ENCODE measurements at places on chromosomes 16 and 17.
A peak's percentile ranks its signal among the peaks of the same experiment; 100 is the strongest.

GRCh38 chr16:21708533-21709115, 44.9 kb downstream of the OTOA start:
- peak; percentile 48 for DNase-seq

DNA sequence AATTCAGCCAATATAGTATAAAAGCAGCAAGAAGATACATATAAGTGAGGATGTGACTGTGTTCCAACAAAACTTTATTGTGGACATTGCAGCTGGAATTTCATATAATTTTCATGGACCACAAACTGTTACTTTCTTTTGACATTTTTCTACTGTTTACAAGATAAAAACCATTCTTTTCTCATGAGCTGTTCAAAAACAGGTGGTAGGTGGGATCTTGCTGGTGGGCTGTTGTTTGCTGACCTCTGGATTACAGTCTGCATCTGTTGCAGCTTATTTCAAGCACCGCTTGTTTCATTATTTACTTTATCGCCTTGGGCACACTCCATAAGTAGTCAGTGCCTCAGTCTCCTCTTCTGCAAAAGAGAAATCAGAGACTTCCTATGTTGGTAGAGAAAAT, 99.5 kb downstream of the CDH13 start:
- DNase-seq = no peak

- DNase-seq = no peak
Observed at GRCh38 chr17:13410874-13411273, 190.9 kb downstream of the HS3ST3A1 start.

- no peak for DNase-seq
Observed at GRCh38 chr17:52136166-52136565, 22.3 kb downstream of the CA10 start.

- no peak for DNase-seq
Observed at GRCh38 chr16:88652762-88653063, 1.9 kb upstream of the CYBA start.

DNA sequence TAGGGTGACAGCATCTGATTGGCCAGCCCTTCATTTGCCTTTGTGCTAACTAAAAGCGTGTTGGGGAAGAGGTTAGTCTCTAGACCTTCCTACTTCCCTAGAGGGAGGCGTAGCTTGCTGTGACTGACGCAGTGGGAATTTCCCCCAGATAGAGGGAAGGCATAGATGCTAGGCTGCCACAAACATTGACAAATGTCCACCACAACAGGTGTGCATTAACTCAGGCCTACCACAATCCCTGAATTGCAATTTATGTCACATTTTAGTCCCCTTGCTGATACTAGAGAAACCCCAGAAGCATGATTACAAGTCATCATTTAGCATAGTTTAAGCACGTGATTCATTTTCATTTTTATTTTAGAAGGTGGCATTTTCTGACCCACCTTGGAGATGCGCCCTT, 76.3 kb upstream of the WSB1 start:
- no peak for DNase-seq

DNA sequence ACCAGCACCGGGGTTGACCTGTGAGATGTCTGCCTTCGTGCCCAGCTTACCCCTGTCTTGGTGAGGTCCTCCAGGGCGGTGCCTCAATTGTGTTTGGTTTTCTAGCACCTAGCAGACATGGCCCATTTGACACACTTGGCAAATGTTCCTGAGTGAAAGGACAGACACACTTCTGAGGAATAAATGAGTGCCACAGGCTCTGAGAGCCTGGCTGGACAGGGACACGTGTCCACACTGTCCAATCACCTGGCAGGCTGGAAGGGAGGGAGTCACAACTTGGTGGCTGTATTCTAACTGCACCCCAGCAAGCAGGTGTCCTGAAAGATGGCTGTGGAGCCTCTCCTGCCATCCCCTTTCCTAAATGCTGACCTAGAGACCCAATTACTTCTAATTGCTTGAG, 7.4 kb downstream of the MAP3K14 start:
- DNase-seq = peak; percentile 70

DNA sequence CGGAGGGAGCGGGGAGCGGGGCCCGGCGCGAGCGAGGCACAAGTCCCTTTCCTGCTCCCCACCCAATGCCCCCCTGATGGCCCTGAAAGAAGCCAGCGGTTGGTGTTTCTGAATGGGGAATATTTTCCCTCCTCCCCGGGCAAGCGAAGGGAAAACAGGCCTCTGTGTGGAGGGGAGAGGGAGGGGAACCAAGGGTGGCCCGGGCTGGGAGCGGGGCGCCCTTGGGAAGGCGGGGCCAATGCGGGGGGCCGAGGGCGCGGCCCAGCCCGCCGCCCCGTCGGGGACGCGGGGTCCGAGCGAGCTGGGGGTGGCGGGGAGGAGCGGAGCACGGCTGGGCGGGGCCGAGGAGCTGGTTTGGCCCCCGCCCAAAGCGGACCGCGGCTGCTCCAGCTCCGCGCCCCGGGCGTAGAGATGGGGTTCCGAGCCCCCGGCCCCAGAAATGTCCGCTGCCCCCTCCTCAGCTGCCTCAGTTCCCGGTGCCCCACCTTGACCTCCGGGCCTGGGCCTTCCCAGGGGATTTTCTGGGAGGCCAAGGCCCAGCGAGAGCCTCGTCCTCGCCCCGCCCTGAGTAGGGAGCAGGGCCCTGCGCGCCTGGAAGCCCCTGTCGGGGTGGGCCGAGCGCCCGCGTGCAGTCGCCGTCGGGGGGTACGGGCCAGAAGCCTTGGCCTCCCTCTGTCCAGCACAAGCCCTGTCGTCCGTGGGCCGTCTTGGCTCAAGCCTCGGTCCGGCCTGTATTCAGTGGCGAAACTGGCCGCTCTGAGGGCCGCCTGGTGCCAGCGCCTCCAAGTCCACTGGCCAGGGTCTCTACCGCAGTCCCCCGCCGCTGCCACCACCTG, 3.9 kb upstream of the HEXIM1 start:
- no peak for DNase-seq

- no peak for DNase-seq
Observed at GRCh38 chr16:10655415-10655977, 39.2 kb downstream of the TEKT5 start.

GRCh38 chr16:23423496-23424049, 29.4 kb downstream of the COG7 start:
- peak; percentile 64 for DNase-seq

DNA sequence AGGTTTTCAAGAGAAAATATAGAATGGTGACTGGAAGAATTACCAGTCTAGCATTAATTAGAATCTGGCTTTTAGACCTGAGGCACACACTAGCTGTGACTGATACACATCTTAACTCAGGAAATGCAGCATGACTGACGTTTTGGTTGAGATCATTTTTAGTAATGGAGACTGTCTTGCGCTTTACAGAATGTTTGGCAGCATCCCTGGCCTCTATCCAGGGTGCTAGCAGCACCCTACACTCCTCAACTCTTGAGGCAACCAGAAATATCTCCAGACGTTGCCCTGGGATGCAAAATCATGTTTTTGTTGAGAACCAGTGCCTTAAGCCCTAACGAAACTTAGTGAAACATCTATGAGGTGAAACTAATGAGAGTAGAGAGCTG, 109.0 kb downstream of the HS3ST3A1 start:
- no peak for DNase-seq

- DNase-seq = no peak
Observed at GRCh38 chr17:4234401-4234800, 29.4 kb downstream of the ANKFY1 start.

- DNase-seq = no peak
Observed at GRCh38 chr17:51725185-51725584, 433.3 kb downstream of the CA10 start.

DNA sequence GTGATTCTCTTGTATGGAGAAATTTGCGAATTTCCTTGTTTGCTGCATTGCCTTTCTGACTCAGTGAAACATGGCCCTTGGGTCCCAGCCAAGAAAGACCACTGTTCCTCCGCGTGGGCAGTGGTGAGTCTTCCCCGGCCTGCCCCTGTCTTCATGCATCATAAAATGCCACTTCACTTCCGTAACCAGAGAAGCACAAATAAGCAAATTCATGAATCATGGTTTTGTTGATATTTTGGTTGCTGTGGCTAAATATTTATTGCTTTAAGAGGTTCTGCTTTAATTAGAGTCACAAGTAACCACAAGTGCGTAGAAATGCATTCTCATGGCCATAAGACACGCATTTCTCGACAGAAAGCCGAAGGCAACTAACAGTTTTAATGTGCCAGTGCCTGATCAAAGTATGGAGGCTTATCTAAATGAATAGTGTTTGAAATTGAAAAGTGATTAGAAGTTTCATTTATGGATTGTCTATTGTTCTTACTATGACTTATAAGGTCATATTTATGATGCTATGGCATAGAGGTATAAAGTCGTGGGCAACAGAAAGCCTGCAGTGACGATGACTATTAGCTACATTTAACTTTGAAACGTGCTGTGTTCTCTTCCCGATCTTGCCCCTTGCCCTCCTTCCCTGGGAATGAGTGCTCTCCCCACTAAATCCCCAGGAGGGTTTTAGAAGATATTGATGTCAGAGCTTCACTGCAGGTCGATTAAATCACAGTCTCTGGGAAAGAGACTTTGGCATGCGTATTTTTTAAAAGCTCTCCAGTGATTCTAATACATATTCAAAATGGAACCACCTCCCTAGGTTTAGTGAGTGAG, 76.0 kb downstream of the WIPI1 start:
- peak; percentile 43 for DNase-seq

DNA sequence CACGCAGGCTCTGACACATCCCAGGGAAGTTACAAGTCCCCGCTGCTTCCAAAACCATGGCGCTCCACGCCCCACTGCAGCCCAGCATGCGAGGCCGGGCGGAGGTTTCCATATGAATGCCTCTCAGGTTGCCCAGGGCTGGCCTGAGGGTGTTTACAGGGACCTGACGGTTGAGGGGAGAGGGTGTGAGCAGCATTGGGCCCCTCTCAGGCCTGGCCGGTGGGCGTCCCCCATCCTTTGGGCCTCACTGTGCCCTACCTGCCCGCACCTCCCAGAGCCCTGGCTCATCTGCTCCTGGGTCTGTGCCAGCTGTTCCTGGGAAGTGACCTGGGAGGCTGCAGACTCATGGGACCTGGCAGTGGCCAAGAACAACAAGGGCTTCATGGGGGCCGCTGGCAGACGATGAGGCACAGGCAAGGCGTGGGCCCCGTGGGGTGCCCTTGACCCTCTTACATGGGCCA, 173.5 kb downstream of the C16orf95 start:
- no peak for DNase-seq

DNA sequence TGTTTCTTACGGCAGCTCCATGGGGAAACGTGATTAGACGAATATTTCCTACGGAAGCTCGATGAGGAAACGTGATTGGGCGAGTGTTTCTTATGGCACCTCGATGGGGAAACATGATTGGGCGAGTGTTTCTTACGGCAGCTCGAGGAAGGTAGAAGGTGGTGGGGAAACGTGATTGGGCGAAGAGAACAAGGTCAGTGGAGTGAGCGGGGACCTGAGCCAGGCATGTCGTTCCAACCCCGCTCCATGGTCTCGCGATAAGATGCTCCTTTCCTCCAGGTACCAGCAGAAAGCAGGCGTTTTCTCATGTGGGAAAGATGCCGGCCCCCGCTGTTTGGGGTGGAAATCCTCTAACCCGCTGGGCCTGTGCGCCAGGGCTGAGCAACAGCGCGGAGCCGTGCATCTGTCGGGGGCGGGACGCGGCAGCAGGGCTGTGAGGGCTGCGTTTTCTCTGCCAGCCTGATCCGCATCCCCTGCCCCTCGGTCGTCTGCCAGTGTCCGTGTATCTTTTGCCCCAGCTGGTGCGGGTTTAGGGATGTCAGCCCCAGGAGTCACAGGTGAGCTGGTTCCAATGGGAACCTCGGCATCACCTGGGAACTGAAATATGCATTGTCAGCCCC, 25.6 kb upstream of the DOC2B start:
- DNase-seq = no peak

DNA sequence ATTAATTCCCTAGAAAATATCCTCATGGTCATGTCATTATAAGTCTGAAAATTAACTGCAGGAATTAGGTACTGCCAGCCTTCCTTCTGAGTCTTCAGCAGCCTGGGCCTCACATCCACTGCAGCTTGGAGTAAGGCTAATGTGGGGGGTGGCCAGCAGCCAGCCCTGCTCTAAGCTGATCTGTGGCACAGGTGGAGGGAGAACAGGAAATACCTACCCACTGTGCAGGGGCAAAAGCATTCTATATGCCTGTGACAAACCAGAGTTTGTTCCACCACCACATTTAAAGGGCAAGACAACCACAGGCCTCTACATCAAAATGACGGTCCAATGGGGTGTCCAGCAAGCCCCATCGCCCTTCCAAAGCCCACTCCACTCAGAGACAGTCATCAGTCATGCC, 9.4 kb downstream of the NPRL3 start:
- DNase-seq = no peak

GRCh38 chr16:11105038-11105903, 150.7 kb downstream of the SOCS1 start:
- DNase-seq = peak; percentile 52

DNA sequence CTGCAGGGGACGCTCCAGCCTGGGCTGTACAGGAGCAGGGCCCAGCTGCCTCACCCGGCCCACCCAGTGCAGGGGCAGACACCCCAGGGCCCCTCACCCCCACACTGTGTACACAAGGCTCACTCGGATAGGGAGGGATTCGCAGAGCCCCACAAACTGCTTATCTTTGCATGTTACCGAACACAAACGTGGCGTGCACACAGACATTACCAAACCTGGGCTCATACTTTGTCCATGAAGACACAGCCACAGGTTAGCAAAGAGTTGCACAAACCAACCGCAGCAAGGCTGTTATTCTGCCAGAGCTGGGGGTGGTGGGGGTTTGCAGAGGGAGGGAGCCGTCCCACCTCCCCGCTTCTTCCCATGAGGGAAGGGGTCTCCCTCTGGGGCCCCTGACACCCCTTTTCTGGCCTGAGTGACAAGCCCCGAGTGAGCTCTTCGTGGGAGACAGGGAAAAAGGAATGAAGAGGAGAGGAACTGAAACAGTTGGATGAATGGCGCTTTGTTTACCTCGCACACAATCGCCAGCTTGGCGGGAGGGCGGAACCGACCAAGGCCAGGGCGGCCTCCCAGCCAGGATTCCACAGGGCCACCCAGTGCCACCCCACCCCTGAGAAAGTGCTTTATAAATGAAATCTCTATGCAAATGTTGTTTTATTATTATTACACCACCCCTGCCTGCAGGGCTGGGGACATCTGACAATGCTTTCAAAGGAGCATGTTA, 434 bp upstream of the CPSF4L start:
- no peak for DNase-seq

DNA sequence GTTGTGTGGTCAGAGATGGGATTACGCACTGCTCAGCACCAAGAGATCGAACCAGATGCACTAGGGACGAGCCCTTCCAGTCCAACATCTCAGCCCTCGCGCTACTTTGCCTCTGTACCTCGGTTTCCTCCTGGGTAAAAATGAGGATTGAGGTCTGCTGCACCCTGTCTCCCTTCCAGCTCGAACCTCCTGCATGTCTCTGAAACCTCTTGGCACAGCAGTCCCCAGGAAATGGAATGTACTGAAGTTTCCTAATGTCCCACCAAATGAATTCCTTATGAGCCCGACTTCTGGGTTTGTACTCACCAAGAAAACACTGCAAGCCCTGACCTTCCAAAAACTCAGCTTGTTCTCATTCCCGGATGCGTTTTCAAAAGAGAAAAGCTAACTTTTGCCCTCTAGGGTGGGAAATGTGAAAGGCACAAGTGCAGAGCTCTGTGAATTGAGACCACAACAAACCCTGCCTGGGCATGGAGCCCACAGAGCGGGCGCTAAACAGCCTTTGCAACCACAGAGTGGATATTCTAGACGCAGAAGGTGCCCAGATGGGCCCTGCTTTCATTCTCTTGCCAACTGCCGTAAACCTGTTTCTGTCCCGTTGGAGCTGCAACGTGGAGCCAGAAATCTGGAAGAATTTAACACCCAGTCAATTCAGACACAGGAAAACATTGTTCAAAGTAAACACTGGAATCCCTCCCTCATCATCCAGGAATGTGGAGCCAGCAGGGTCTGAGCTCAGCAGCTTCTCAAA, 10.3 kb downstream of the CDRT4 start:
- peak; percentile 57 for DNase-seq

- DNase-seq = no peak
Observed at GRCh38 chr17:19331134-19331533, 31.4 kb downstream of the B9D1 start.

Data from DMS79 treated with DMSO at 0.1 percent for 48 hours (cell line).